Fibroblast of skin of right quadriceps (primary cell): ENCODE measurements at places on chromosomes 12 and 14.
A peak's percentile ranks its signal among the peaks of the same experiment; 100 is the strongest.

GRCh38 chr14:23609001-23609400 is 27.2 kb upstream of the DHRS2 start:
- DNase-seq = no peak

DNA sequence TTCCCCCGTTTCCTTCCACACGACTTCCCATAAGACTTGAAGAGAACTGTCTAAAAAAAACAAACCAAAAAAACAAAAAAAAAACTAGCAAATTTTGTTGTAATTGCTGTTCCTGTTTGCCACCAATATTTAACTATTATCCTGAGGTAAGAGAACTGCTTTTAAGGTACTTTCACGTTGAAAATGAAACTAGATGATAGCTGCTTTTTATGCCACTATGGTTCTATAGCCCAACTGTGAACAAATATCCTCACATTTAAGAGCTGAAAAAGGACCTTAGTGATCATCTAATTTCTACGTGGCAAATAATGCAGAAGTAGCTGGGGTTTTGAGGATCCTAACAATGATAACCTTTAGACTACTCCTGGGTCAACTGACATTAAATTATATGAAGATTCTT is 98.6 kb downstream of the TAOK3 start:
- no peak for DNase-seq

DNA sequence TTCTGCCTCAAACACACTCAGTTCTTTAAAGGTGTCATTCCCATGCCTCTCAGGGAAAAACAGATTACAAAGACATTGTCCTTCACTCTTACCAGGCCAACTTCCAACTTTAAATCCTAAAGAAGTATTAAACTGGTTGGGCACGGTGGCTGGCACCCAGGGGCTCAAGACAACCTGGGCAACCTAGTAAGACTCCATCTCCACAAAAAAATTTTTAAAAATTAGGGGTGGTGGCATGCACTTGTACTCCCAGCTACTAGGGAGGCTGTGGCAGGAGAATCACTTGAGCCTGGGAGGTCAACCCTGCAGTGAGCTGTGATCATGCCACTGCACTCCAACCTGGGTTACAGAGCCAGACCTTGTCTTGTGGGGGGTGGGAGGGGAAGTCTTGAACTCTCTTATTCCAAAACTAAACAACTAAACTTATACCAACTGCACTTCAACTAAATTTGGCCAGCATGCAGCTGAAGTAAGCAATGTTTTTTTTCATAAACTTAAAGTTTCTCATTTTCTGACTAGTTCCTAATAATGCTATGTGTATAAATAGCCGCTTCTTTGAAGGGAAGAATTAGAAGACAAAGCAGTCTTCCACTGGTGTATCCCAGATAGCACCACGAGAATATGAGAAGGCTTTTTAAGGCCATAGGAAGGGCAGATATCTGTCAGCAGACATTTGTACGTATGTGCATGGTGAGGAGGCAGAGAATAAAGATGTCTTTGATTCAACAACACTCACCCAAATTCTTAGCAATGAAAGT is 2.4 kb downstream of the SLC11A2 start:
- no peak for DNase-seq

- no peak for DNase-seq
Measured at GRCh38 chr14:69270097-69270496, 10.1 kb downstream of the GALNT16 start.

DNA sequence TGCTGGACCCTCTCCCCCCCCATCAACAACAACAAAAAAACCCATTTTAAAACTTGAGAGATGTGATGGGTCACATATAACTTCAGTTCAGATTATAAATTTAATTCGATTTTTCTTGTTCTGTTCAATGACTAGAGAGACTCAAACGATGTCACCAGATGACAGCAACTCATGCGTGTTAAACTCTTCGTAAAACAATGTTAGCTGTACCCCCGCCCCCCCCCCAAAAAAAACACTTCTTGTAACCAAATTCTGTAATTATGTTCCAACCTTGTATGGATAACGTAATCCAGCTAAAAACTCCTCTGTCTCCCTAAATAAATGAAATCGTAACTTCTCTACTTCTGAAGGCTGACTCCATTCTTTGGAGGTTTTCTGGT is 614 bp upstream of the NACA start:
- no peak for DNase-seq

- DNase-seq = no peak
Measured at GRCh38 chr12:108727868-108728735, 3.2 kb downstream of the CORO1C start.

DNA sequence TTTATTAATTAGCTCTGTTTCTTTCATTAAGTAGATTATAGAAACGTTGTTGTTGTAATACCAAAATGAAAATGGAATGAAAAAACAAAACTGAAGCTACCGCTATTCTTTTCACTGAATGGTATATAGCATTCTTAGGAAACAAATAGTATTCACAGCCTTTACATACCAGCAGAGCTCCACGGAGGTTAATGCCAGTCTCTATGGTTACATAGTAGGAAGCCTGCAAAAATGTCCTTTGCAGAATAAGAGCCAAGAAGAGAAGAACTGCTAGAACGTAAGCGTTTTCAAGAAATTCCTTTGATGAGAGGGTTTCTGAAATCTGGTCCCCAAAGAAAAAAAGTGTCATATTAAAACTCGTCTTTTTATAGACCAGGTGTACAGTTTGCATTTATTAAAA is 30.6 kb downstream of the ABCC9 start:
- DNase-seq = no peak

- no peak for DNase-seq
Measured at GRCh38 chr12:92389466-92389865, 243.8 kb upstream of the BTG1 start.

DNA sequence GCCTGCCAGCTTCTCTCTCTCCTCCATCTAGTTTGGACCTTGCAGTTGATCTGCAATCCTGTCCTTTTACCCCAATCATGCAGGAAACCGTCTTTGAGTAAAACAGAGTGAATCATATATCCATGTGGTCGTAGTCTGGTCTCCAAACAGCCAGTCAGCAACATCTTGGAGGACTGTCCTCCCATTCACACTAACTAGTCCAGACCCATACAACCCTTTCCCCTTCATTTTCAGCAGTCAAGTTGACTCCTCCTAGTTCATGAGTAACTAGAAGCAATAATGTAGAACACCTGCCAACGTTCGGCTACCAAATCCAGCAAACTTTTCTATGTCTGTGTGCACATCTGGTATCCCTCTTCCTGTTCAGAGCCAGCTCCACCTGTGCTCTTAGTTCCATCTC is 10.8 kb upstream of the BIN2 start:
- peak; percentile 40 for DNase-seq

DNA sequence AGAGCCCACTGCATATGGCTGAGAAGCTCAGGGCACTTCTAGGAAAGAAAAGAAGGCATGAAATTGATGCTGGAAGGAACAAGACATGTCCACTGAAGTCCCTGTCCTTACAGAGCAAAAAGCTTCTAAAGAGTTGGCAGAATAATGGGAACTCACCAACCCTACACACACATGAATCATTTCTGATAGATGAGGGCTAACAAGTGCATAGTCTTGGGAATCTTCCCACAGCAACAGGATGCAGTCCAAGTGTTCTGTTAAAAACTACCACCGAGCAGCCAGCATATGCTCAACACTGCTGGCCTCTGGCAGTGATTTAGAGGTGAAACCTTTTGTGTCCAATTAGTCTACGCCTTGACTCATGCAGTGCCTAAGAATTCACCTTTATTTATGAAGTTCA is 44.8 kb downstream of the RHOJ start:
- peak; percentile 35 for DNase-seq

- DNase-seq = no peak
Measured at GRCh38 chr12:68876461-68876860, 56.5 kb downstream of the CPM start.

DNA sequence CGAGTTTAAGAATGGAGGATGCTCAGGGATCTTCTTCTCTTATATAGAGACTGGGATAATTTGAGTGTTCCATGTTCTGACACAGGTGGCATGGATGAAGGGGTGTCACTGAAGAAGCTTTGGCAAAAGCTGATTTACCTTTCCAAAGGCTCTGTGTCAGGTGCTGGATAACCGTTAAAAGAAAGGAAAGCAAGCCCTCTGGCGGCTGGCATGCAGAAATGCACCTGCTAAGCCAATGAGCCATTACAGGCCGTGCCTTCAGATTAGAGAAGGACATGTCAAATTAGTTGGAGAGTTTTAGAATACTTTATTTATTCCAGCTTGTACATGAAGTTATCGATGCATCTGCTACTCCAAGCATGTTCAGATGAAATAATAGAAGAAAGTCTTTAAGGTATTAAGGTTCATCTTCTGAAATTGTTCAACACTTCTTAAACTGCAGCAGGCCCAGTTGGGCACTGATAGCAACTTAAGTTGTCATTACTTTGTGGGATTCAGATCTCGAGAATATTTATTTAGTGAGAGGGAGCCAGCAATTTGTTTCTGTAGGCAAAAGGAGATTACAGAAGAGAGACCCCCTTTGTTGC is 678.2 kb downstream of the NRXN3 start:
- peak; percentile 24 for DNase-seq

GRCh38 chr14:100688598-100689461 is 37.9 kb upstream of the DLK1 start:
- DNase-seq = peak; percentile 75

- DNase-seq = no peak
Measured at GRCh38 chr14:54840336-54840735, 62.3 kb downstream of the GCH1 start.

GRCh38 chr14:64500088-64500487 is 3.5 kb downstream of the ZBTB25 start:
- peak; percentile 10 for DNase-seq

- peak; percentile 79 for DNase-seq
Measured at GRCh38 chr14:79369359-79370332, 841.7 kb downstream of the DIO2 start.

DNA sequence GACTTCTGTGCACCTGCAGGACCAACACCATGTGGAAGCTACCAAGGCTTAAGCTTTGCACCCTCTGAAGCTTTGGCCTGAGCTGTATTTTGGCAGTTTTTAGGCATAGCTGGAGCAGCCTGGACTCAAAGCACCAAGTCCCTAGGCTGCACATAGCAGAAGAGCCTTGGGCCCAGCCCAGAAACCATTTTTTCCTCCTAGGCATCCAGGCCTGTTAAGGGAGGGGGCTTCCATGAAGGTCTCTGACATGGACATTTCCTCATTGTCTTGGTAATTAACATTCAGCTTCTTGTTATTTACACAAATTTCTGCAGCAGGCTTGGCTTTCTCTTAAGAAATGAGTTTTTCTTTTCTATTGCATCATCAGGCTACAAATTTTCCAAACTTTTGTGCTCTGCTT is 475.8 kb upstream of the FLRT2 start:
- no peak for DNase-seq

- DNase-seq = no peak
Measured at GRCh38 chr12:98453070-98453469, 62.3 kb upstream of the TMPO start.

- DNase-seq = no peak
Measured at GRCh38 chr12:106750524-106750923, 24.0 kb upstream of the RIC8B start.

GRCh38 chr14:51454351-51454750 is 197.4 kb upstream of the FRMD6 start:
- DNase-seq = no peak

GRCh38 chr14:69685218-69685616 is 73.8 kb downstream of the SUSD6 start:
- DNase-seq = no peak

- DNase-seq = no peak
Measured at GRCh38 chr12:50518090-50518489, 13.3 kb downstream of the DIP2B start.
